ENCODE measurements at places on chromosomes 6 and 20.
A peak's percentile ranks its signal among the peaks of the same experiment; 100 is the strongest.

- no peak for DNase-seq
Measured at GRCh38 chr6:141729146-141729545, 403.6 kb upstream of the GJE1 start.

GRCh38 chr6:149445573-149445972, 39.2 kb downstream of the ZC3H12D start:
- DNase-seq, result no peak

DNA sequence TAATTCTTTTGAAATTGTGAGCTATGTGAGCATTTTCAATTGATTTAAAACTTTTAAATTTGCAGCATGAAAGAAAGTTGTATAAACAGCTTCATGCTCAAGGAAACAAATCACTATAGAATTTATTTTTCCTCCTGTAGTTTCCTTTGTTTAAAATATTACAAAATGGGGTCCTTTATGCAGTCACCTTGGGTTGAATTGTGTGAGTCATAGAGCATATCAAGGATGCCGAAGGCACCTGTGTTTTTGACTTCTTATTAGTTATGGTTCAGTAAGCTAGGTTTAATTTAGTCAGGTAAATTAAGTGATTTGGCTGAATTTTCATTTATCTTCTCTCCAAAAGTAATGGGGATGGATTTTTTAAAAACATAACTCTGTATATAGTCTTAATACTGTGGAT, 96.8 kb downstream of the BCKDHB start:
- DNase-seq, result no peak

DNA sequence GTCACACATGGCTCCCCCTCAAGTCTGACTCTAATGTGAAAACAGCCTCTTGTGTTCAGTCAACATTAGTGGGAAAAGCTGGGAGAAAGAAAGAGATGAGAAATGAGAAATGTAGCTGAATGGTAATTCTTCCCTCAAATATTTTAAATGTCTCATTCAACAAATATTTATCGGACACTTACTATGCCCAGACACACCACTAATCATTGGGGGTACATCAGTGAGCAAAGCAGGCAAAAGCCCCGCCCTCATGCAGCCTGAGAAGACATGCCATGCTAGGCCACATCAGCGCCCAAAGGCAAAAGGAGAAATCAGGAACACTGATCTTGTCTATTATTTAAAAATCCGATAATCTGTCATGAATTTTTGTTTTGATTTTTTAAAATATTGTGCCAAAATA, 89.9 kb upstream of the ASF1A start:
- DNase-seq, result no peak

DNA sequence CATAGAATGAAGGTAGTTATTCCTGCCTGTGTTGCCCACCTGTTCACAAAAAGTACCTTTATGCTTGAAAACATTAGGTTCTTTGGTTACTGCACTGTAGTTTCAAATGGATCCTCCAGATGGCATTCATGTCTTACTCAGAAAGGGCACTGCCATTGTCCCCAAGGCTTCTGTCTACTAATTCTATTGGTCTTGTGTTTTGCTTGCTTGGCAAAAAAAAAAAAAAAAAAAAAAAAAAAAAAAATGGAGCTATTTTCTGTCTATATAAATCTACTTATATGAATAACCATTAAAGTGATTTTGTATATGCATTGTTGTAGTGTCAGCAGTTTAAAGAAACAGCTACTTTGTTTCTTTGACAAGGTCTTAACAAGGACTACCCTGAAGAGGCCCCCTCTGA, 12.7 kb upstream of the EFHC1 start:
- DNase-seq, result no peak

- DNase-seq, result no peak
Measured at GRCh38 chr6:37242429-37243052, 15.0 kb upstream of the TBC1D22B start.

- no peak for DNase-seq
Measured at GRCh38 chr6:43949551-43949991, 177.7 kb downstream of the MRPL14 start.

DNA sequence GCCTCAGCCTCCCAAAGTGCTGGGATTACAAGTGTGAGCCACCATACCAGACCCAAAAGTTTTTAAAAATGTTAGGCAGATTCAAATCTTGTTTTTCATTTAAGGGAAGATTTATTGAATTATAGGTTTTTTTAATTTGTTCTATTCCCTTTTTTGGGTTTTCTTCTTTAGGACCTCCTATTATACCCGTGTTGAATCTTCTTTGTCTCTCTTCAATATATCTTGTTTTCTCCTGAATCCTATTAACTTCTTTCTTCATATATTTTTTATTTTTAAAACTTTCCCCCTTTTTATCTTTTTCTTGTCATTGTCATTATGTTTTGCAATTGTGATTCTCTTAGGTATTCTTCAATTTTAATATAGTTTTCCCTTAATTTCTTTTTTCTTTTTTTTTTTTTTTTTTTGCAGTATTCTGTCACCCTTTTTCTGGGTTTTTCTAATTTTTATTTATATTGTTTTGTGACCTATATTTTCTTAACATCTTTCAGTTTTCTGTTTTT, 45.9 kb upstream of the NOP56 start:
- no peak for DNase-seq

DNA sequence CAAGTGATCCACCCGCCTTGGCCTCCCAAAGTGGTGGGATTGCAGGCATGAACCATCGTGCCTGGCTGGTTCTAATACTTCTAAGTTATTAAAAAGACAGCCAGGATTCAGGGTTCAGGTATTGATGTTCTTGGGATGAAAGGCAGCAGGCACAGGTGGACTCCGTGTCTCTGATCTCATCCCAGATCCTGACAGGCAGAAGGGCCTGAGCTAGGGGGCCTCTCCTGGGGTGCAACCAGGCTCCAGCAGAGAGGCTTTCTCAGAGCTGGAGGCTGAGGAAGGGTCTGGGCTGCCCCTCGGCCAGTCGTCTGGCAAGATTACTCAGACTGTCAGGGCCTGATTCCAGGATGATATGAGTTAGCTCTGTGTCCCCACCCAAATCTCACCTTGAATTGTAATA, 106.3 kb downstream of the SCML4 start:
- DNase-seq, result no peak

- DNase-seq, result peak; percentile 66
Measured at GRCh38 chr6:31558631-31559500, 11.5 kb downstream of the NFKBIL1 start.

DNA sequence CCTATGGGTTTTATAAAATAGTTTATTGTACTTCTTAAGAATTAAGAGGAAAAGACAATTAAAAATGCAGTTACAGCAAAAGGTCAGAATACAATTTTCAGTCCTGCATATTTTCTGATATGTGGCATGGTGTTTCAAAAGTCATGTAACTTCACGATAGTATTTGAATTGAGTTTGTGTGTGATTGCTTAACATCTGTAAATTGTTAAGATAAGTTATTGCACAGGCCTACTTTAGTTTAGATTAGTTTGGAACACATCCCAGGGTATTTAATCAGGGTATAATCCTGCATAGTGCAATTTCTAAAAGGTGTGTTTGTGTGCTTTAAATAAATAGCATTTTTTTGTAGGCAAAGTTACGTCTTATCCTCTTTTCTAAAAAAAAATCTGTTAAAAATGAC, 289.6 kb downstream of the RIMS1 start:
- no peak for DNase-seq

GRCh38 chr6:167831281-167831828, 4.6 kb downstream of the AFDN start:
- no peak for DNase-seq

DNA sequence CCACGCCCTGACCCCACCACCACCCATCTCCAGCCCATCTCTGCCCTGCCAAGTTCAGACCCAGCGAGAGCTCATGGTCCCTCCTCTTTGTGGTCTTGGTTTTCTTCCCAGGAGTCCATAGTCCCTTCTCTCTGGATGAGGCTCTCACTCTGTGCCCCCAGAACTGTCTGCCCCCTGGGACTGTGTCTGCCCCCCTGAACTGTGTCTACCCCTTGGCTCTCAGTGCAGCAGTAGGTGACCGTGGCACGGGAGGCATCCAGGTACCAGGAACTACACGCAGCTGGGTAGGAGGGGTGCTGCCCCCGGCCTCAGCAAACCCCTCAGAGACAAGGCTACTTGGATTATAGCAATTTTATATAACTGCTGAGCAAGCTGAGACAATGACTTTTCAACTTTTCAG, 23.6 kb downstream of the PRR18 start:
- DNase-seq, result no peak

- DNase-seq, result no peak
Measured at GRCh38 chr6:146429831-146430230, 113.8 kb upstream of the RAB32 start.

DNA sequence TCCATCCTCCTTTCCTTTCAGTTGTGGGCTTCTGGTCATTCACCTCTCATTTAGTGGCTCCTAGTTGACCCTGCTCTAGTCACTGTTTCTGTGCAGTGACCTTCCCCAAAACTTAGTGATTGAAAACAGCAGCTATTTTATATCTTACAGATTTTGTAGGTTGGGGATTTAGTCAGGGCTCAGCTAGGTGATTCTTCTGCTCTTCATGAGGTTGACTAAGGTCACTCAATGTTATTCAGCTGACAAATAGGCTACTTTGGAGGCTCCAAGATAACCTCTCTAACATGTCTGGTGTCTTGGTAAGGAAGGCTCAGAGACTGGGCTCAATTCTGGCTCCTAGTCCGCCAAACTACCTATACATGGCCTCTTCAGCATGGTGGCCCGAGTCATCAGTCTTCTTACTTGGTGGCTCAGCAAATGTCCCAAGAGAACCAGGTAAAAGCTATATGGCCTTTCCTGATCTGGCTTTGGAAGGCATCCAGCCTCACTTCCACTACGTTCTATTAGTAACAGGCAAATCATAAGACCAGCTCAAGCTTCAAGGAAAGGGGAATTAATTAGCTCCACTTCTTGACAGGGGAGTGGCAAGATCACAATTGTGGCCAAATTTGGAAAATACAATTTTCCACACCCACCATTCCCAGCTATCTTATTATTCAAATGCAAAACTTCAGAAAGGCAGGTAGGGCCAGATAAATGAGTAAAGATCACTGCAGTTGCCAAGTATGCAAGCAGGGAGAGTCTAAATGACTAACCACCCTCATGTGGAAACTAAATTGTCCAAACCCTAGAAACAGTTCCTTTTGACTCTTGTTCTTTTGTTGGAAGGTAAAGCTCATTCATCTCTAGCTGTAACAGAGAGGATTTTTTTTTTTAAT, 50.5 kb upstream of the LTV1 start:
- no peak for DNase-seq

- DNase-seq, result no peak
Measured at GRCh38 chr20:2169456-2170088, 67.9 kb downstream of the STK35 start.

DNA sequence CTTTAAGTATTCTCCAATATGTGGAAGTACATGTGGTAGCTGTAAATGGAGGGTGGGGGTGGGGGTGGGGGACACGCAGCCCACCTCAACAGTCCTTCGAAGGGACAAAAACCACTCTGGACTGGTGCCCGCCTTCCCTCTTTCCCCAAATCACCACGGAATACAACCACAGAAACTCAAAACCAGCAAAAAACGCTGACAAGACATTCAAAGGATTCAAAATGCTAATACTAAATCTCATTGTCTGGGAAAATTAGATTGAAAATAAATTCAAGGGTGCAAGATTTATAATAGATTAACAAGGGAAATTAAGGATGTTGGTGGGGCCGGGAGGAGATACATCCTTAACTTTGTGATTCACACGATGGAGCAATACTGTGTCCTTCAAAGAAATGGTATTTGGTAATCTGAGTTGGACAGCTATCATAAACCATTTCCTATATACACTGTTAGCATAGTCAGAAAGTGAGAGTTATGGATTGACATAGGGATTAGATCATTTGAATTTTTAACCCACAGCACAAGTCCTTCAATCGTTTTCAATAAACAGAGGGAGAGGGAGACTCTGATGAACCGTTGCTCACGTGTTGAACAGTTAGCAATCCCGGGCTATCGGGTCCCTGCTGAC, 766 bp upstream of the TBC1D22B start:
- DNase-seq, result no peak

DNA sequence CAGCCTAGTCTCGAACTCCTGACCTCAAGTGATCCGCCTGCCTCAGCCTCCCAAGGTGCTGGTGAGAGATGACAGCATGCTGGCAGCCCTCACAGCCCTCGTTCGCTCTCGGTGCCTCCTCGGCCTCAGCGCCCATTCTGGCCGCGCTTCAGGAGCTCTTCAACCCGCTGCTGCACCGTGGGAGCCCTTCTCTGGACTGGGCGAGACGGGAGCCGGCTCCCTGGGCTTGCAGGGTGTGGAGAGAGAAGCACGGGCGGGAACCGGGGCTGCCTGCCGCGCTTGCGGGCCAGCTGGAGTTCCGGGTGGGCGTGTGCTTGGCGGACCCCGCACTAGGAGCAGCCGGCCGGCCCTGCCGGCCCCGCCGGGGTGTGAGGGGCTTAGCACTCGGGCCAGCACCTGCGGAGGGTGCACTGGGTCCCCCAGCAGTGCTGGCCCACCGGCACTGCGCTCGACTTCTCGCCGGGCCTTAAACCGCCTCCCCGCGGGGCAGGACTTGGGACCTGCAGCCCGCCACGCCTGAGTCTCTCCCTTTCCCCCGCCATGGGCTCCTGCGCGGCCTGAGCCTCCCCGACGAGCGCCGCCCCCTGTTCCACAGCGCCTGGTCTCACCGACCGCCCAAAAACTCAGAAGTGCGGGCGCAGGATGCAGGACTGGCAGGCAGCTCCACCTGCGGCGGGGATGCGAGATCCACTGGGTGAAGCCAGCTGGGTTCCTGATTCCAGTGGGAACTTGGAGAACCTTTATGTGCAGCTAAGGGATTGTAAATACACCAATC, 31.5 kb upstream of the RANBP9 start:
- no peak for DNase-seq

DNA sequence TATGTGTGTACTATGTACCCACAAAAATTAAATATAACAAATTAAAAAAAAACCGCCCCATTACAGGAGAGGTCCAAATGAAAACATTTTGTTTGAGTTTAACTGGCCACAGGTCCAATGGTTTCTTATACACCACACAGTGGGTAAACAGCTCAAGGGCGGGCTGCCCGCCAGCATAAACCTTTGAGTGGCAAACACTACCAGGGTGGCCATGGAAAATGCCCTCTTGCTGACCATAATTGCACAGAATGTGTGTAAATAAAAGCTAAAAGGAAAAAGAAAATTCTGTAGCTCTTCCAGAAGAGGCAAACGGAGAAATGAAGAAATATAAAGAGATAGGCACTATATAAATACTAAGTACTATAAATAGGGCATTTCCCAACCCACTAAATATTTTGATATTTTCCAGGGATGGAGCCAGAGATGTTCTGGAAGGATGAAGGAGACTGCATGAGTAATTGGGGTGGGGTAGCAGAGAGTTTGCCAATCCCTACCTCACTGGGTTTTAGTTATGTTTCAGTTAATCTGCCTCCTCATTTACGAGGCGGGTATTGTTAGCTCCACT, 1.1 kb upstream of the CDC5L start:
- DNase-seq, result no peak

All from GM12892 (cell line).